ENCODE measurements at places on chromosomes 5 and 9.

GRCh38 chr9:11469745-11470144 lies 856.9 kb upstream of the PTPRD start:
- no peak overlapping the region for H3K4me3 ChIP-seq
- no peaks in the 10 kb centered on the region for H3K27me3 ChIP-seq
- no peak for DNase-seq
- no peak overlapping the region for H3K27ac ChIP-seq
- H3K4me1 ChIP-seq: no peaks in the 10 kb centered on the region

- no peaks in the 10 kb centered on the region for H3K36me3 ChIP-seq
- H3K27me3 ChIP-seq: no peaks in the 10 kb centered on the region
- H3K4me3 ChIP-seq: no peak overlapping the region
- H3K27ac ChIP-seq: no peak overlapping the region
- no peak for DNase-seq
- H3K4me1 ChIP-seq: peaks cover 18% of the 10 kb centered on the region
These were observed 78.4 kb downstream of the VAV2 start for GRCh38 chr9:133913571-133914369.

DNA sequence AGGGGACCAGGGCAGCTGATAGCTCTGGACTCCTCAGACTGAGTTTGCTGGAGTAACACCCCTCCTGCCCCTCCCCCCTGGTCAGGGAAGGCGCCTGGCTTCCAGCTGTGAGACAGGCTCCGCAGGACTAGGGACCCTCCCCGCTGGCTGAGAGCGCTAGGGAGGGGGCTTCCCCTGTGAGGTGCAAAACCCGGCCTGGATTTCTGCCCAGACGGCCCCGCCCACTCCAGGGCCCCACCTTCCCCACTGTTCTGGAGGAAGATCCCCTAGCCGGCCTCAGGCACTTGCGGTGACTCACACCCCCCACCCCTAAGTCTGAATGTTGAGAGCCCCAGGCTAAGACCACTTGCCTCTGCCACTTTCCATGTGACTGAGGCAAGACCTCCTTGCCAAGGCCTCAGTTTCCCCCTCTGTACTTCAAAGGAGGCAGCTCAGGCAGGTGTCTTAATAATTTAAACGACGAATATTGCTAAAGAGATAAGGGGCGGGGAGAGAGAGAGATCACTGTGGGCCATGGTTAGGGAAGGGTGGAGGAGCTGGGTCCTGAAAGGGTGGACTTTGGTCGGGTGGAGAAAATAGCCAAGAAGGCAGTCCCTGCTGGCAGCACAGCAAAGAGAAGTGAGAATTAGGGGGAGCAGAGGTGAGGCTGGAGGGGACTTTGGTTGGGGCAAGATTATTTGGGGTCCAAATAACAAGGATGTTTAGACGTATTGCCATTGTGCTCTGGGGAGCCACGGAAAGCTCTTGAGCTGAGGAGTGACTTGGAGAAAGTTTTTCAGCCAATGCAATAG lies 1.0 kb upstream of the DAB2IP start:
- no peaks in the 10 kb centered on the region for H3K36me3 ChIP-seq
- peaks cover 37% of the 10 kb centered on the region for H3K27me3 ChIP-seq
- DNase-seq: peak; percentile 55
- no peak overlapping the region for H3K4me3 ChIP-seq

DNA sequence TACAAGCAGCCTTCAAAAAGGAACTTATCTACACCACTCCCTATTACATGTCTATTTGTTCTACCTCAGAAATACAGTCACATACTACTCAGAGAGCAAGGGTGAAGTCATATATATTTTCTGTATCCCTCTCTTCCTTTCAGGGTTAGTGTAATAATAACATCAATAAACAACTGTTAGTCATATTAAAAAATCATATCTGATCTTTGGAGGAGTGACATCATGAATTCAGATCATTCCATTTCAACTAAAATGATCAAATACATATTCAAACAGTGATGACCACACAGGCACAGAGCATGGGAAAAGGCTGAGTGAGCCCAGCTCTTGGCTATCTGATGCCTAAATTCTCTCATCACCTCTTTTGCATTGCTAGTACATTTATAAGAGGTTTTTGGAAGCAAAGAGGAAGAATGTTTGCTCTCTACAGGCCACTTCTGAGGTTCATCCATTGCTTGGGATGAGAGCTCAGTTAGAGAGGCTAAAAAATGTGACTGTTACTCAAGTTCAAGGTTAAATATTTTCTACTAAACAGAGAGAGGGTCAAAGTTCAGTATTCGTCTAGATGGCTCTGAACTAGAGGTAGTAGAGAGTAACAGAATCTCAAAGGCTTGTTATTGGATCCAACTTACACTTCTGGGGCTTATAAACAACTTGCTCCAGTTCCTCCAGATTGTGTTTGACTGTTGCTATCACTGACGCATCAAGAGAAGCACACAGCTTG lies 39.0 kb downstream of the RIGI start:
- H3K27me3 ChIP-seq: no peaks in the 10 kb centered on the region
- H3K27ac ChIP-seq: peak overlapping the region; percentile 62
- H3K4me3 ChIP-seq: no peak overlapping the region
- peak; percentile 68 for DNase-seq
- peaks cover 5% of the 10 kb centered on the region for H3K36me3 ChIP-seq

DNA sequence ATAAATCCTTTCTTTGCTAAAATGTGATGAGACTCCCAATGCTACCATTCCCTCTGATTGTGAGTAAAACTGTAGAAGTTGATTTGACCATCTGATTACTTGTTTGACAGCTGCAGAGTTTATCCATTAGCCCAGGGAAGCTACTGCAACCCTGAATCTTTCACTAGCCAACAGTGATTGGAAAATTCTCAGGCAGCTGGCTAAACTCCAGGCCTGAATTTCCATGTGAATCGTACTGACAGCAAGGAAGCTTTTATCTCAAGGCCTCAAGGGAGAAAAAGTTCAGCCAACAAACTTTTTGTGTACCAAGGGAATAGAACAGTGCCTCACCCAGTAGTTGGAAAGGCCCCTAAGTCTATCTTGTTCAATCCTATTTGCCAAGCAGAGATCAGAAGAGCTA lies 246.7 kb upstream of the TRPM3 start:
- H3K36me3 ChIP-seq: no peaks in the 10 kb centered on the region
- no peaks in the 10 kb centered on the region for H3K27me3 ChIP-seq
- H3K27ac ChIP-seq: no peak overlapping the region
- DNase-seq: no peak
- no peaks in the 10 kb centered on the region for H3K4me1 ChIP-seq

DNA sequence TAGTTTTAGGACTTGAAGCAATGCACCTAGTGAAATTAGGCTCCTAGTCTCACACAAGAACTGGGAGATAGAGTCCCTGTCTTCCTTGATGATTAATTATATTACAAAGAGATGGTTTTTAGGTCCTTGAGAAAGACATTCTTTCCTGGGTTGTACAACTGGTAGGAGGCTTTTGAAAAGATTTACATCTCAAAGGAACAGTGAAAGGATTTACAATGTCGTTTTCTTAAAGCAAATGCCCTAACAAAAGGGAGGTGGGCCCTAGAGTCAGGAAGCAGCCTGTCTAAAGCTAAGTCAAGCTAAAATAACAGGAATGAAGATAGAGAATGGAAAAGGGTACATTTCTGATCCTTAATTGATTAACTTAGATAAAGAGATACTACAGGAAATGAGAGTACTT lies 102.2 kb upstream of the IL7R start:
- H3K27me3 ChIP-seq: no peaks in the 10 kb centered on the region
- H3K4me3 ChIP-seq: no peak overlapping the region
- H3K36me3 ChIP-seq: no peaks in the 10 kb centered on the region
- no peak for DNase-seq
- H3K4me1 ChIP-seq: no peaks in the 10 kb centered on the region

- DNase-seq: no peak
- no peak overlapping the region for H3K27ac ChIP-seq
- H3K36me3 ChIP-seq: no peaks in the 10 kb centered on the region
- no peaks in the 10 kb centered on the region for H3K4me1 ChIP-seq
- no peaks in the 10 kb centered on the region for H3K27me3 ChIP-seq
These were observed 1238.0 kb upstream of the NUDT12 start for GRCh38 chr5:104800440-104801048.

DNA sequence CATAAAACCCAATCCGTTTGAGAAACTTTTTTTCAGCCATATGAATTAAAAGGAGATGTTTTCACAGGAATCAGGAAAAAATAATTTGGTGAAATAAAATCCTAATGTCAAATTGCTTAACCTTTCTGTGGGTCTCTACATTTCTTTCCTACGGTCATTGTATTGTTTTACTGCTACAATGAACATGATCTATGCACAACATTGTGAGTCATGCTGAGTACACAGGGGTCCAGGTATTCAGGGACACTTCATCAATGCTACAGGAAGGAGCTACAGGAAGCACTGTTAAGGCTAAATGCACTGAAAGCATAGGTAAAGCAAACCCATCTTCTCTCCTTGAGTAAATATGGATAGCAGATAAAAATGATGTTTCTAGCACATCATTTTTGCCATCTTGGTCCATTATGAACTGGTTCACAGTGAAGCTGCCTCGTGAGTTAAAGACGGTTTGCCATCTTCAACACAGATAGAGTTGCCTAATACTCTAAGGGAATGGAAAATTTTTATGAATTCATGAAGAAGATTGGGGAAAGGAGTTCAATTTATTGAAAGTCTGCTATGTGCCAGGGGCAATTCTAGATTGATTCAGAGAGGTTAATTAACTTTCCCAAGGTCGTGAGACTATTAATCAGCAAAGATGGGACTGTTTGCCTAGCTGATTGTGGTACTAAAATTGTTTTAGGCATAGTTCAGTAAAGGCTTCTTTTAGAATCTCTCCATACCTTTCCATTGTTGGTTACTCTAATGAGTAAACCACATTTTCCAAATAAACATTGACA lies 85.5 kb downstream of the DIRAS2 start:
- H3K27ac ChIP-seq: no peak overlapping the region
- no peaks in the 10 kb centered on the region for H3K27me3 ChIP-seq
- DNase-seq: no peak
- no peaks in the 10 kb centered on the region for H3K36me3 ChIP-seq
- H3K4me3 ChIP-seq: no peak overlapping the region

GRCh38 chr5:57456531-57457135 lies 26.0 kb downstream of the ACTBL2 start:
- H3K4me3 ChIP-seq: no peak overlapping the region
- H3K36me3 ChIP-seq: no peaks in the 10 kb centered on the region
- H3K27me3 ChIP-seq: no peaks in the 10 kb centered on the region
- no peak overlapping the region for H3K27ac ChIP-seq

- no peaks in the 10 kb centered on the region for H3K27me3 ChIP-seq
- no peak overlapping the region for H3K4me3 ChIP-seq
- H3K27ac ChIP-seq: no peak overlapping the region
- H3K36me3 ChIP-seq: no peaks in the 10 kb centered on the region
- H3K4me1 ChIP-seq: no peaks in the 10 kb centered on the region
These were observed 180.8 kb downstream of the DNAH5 start for GRCh38 chr5:13763719-13764118.

DNA sequence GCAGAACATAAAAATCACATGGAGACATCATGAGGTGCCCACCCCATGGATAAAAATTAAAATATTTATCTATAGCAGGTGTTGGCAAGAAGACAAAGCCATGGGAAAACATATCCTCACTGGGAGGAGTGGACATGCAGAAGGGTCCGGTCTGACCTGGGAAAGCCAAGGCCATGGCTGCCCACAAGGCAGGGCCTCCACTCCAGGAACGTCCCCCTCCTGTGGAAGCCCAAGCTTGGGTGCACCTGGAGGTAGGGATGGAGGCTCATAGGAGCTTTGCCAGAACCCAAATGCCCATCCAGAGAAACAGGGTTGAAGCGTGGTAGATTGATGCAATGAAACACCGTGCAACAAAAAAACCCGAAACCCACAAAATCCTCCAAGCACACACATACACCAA lies 81.4 kb upstream of the COL5A1 start:
- H3K36me3 ChIP-seq: no peaks in the 10 kb centered on the region
- peaks cover 11% of the 10 kb centered on the region for H3K27me3 ChIP-seq

- DNase-seq: no peak
- no peaks in the 10 kb centered on the region for H3K27me3 ChIP-seq
- no peaks in the 10 kb centered on the region for H3K36me3 ChIP-seq
- no peak overlapping the region for H3K4me3 ChIP-seq
- H3K27ac ChIP-seq: no peak overlapping the region
These were observed 12.6 kb downstream of the ERGIC1 start for GRCh38 chr5:172846677-172847076.

GRCh38 chr5:36392818-36393217 lies 91.1 kb upstream of the RANBP3L start:
- no peaks in the 10 kb centered on the region for H3K4me1 ChIP-seq
- no peaks in the 10 kb centered on the region for H3K36me3 ChIP-seq
- H3K27me3 ChIP-seq: no peaks in the 10 kb centered on the region

DNA sequence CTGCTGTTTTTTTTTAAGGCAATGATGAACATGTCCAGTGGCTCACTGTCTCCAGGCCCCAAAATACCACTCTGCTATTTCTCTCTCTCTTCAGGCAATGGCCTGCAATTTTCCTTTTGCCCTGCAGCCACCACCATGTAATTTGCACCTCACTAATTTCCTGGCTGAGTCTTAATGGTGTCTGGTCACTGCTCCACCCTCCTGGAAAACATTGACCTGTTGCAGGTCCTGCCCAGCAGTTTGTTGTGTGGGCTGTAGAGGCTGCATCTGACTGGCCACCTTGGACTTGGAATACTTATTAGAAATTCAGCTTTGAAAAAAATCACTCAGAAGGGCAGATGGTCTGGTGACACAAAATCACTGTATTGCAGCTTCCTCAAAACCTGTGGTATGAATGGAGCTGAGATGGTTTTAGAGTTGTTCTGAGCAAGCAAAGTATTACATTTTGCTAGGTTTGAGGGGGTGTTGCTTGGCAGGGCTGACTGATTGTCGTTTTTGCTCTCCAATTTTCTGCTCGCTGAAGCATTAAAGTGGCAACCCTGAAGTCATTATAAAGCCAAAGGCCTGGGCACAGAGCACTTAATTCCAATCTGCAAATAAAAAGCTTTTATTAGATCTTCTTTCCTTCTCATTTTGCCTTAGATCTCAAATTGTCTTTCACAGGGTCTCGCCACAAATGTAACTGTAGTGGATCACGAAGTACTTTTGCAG lies 134.8 kb downstream of the TMEM174 start:
- H3K4me1 ChIP-seq: peaks cover 14% of the 10 kb centered on the region
- no peak overlapping the region for H3K4me3 ChIP-seq
- H3K27me3 ChIP-seq: peaks cover 13% of the 10 kb centered on the region
- no peak for DNase-seq
- no peak overlapping the region for H3K27ac ChIP-seq
